ENCODE measurements at places on chromosomes 2 and 18.

GRCh38 chr2:203909974-203910373, 26.6 kb upstream of the ICOS start:
- DNase-seq, result no peak

- no peak for DNase-seq
These were observed 26.2 kb downstream of the FER1L5 start for GRCh38 chr2:96668771-96669170.

- no peak for DNase-seq
These were observed 121.8 kb downstream of the MTX2 start for GRCh38 chr2:176391148-176391419.

- no peak for DNase-seq
These were observed 74.8 kb downstream of the NOL10 start for GRCh38 chr2:10614939-10615338.

- DNase-seq, result no peak
These were observed 62.0 kb downstream of the TPGS2 start for GRCh38 chr18:36766836-36767235.

GRCh38 chr2:173658946-173659371, 304.3 kb downstream of the CDCA7 start:
- DNase-seq, result no peak

- DNase-seq, result no peak
These were observed 34.9 kb upstream of the CYP26B1 start for GRCh38 chr2:72182547-72182946.

DNA sequence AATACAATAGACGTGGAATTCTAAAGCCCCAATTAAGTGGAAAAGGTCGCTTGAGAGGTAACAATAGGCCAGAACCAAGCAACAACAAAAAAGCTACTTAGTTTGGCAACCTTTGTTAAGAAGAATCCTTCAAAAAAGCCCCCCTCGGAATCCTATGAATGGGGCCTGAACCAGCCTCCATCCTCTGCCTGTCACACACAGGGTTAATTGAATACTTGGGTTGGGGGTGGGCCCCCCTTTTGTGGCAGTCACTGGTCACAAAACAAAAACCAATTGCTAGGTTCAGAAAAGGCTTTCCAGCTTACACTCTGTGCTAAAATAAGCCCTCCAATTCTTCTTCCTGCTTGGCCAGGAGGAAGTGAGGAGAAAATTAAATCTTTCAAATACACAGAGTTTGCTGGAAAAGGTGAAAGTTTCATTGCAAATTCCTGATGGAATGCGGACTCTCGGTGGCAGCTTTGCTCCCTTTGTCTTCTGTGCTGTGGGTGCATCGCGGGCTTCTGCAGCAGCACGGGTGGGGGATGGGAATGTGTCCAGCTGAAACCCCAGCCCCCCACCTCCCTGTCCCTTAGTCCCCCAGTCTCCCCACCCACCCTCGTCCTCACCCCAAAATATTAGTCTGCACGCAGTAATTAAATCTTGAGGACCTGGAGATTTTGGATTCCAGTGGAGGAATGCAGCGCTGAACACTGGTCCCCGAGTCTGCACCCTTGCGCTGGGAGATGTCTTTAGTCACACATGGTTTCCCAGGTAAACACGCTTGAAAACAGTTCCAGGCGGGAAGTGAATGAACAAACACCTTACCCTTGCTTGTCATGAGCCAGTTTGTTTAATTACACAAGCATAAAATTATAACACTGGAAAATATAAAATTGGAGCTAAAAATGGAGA, 254.3 kb downstream of the SOX11 start:
- DNase-seq, result no peak

DNA sequence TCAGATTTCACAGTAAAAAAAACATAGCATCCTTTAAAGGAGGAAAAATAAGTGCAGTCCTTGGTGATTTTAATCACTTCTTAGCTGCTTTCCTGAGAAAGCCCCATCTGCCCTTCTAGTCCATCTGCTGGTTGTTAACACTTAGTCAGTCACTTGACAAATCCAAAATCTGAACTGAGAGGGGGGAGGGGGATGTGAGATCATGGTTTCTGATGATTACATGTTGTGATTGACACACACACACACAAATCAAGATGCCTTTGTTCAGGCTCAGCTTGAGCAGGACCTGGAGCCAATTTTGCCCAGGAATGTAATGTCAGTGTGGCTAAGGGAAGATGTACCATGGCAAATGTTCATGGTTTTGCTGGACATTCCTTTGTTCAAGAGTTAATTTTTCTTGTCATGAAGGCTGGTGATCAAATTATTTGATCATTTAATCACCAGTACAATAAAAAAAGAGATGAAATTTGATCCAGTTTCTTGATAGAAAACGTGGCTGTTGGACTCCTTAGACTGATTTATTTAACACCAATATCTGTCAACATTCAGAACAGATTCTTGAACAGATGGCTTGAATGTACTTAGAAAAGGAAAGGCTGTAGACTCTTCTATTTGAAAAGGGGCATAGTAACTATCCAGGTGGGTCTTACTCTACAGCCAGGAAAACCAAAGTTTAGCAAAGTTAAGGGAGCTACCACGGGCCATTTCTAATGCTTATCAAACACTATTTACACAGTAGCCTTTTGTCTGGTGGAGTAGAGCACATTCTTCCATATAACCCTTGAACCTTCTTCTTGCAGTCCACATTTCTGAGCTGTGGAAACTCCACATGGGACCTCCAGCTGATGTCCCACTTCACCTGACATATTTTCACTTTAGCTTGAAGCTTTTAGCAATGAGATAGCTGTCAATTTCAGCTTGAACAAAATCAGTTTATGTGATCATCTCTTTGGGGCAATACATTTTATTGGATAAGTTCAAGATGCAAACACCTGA, 408.7 kb downstream of the PIK3C3 start:
- DNase-seq, result no peak

DNA sequence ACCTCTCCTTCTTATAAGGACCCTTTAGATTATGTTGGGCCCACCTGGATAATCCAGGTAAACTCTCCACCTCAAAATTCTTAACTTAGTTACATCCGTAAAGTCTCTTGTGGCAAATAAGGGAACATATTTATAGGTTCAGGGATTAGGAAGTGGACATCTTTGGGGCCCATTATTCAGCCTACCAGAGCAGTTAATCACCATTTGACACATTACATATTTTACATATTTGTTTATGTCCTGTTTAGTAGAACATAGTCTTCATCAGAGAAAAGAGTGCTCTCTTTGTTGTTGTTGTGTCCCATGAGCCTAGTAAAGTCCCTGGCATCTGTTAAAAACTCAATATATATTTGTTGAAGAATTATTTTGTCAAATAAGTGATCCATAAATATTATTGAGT, 134.0 kb upstream of the SPATS2L start:
- no peak for DNase-seq

DNA sequence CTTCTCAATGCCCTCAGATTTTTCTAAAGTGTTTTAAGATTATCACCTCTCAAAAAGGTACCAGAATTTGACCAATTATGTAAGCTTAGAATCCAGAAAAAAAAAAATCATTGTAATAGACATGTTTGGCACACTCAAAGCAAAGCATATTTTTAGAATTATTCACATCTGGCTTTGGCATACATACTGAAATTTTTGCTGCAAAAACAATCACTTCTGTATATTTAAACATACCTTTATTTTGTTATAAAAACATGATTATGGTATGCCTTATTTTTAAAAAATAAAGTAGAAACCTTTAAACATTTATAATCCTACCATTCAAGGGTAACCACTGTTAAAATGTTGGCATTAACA, 143.3 kb downstream of the ESCO1 start:
- no peak for DNase-seq

DNA sequence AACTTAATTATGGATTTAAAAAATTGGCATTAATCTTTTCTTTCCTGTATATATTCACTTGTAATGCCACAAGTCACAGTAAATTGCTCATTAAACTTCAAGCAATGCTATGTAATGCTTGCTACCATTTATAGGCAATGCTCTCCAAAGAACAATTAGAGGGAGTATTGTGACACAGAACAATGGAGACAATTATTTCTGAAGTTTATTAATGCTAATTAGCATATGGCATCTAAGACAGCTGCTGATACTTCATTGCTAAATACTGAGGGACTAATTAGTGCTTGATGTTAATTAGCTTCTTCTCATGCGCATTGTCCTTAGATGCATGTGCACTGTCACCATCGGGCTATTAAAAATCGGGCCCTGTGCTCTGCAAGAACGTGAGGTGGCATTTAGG, 1012.8 kb downstream of the SOCS6 start:
- no peak for DNase-seq

DNA sequence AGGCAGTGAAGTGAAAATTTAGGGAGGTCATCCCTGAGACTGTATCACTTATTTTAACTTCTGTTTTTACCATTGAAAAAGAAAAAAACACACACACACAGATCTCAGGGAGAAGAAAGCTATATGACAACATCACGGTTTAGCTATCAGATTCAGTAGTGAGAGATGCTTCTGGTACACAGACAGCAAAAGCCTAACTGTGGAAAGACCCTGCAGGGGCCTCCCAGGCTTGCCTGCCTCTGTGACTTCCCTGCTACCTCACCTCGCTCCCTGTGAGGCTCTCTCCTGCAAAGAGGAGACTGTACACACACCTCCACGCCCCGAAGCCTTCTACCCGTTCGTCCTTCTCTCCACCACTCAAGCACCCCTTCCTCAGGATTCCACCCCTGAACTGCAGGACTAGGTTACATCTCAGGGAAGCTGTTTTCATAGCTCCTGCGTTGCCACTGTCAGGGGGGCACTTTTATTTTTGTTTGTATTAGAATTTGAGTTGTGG, 86.3 kb downstream of the EPB41L3 start:
- no peak for DNase-seq

DNA sequence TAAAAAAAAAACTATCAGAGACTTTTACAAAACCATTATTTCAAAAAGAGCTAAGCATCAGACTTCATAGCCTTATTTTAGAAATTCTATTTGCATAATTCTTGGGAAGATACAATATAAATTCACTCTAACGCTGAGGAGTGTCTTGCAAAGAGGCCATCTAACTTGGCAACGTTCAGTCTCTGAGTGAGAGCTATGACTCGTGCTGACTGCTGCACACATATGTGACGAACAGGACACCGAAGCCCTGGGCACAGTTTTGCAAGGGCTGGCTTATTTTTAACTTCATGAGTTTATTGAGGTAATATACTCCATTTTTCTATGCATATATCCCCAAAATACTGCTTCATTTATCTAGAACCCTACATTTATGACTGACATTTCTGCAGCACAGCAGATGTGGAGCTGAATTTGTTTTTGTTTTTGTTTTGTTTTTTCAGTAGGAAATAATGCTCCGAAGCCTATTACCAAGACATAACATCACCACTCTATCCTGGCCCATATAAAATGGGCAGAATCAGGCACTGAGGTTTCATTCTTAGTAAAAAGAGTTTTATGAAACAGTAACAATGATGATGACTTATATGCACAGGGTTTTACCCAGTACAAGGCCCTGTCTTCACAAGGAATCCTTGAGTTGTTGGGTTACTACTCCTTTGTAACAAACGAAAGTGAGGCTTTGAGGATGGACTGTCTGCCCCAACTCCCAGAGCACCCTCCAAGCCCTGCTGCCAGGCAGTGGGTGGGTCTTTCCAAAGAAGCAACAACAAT, 68.3 kb downstream of the CRACDL start:
- no peak for DNase-seq

DNA sequence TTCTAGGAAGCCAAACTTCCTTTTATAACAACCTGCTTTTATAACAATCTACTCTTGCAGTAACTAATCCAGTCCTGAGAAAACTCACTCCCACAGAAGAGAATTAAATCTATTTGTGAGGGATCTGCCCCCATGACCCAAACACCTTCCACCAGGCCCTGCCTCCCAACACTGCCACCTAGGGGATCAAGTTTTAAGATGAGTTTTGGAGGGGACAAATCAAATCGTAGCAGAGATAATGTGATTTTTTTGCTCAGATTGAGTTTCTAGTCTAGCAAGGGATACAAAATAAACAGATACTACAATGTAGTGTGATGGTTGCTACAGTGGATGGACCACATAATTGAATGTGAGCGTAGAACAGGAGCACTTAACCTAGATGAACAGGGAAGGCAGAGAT, 52.2 kb downstream of the NCOA1 start:
- no peak for DNase-seq

- DNase-seq, result no peak
These were observed 171.3 kb downstream of the RPRM start for GRCh38 chr2:153307223-153307622.

All from DMS153 (cell line).